ENCODE measurements at places on chromosomes 1 and 21.

DNA sequence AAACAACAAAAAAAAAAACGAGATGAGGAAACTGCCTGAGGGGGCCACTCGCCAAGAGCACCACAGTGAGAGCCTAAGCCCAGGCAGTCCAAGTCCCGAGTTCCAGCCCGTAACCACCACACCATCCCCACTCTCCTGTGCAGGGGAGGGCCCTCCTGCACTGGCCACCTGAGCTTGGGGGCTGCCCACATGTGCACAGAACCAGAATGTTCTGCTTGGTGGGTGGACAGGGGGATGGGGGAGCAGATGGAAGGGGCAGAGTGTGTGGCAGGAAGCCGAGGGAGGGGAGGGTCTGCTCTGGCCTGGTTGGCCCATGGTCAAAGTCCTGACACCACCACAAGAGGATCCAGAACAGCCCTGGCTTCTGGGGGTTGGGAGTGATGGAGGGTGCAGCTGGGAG is 17.6 kb downstream of the ADPRS start:
- no peak for DNase-seq

DNA sequence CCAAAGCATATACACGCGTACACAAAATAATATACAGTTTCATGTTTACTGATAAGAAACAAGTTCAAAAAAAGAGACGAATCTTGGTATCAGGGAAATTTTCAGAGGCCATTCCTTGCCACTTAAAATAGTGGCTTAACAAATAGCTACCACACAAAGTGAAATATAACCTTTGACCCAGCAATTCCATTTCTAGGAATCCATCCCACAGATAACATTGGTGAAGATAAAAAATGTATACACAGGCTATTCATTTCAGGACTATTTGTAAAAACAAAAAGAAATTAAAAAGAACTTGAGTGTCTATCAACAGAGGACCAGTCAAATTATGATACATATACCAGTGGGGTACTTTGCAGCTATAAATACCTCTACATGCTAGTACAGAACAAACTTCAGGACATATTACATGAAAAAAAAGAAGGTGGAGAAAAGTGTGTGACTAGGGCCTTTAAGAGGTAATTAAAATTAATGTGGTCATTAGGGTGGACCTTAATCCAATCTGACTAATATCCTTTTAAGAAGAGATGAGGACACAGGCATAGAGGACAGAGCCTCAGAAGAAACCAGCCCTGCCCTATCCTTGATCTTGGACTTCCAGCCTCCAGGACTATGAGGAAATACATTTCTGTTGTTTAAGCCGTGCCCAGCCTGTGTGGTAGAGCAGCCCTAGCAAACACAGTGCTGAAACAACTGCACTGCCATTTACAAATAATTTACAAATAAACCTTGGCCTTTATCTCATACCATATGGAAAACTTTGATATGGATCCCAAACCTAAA is 7.8 kb downstream of the UBE2G2 start:
- no peak for DNase-seq

DNA sequence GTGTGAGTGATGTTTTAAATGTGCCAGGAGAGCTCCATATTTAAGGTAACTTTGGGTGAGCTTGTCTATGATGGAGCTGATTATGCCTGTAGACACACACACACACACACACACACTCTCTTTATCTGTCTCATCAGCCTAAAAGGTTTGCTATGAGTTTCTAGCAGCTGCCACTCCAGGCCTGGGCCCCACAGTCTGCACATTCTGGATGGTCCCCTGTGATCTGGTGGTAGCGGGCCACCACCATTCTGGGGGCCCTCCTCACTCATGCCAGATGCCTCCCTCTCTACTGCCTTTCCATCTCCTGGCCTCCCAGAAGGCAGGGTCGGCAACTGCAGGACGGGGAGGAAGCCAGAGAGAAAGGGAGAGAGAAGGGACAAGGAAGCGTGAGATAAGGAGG is 129.2 kb upstream of the TNR start:
- DNase-seq = no peak

DNA sequence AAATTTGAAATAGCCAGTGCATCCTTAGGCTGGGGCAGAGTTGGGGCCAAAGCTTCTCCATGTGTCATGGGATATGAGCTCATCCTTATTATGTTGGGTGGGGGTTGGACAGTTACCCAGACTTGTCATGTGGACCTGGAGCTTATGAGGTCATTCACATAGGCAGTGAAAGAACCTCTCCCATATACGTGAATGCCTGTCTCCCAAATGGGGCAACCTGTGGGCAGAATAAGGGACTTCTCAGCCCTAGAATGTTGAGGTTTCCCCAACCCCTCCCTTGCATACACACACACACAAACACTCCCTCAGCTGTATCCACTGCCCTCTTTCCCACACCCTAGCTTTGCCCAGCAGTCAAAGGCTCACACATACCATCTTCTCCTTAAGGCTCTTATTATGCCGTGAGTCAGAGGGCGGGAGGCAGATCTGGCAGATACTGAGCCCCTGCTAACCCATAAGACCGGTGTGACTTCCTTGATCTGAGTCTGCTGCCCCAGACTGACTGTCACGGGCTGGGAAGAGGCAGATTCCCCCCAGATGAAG is 2.3 kb upstream of the IVL start:
- no peak for DNase-seq

- DNase-seq = peak; percentile 90
Measured at GRCh38 chr1:234975122-234975940, 153.3 kb downstream of the TOMM20 start.

DNA sequence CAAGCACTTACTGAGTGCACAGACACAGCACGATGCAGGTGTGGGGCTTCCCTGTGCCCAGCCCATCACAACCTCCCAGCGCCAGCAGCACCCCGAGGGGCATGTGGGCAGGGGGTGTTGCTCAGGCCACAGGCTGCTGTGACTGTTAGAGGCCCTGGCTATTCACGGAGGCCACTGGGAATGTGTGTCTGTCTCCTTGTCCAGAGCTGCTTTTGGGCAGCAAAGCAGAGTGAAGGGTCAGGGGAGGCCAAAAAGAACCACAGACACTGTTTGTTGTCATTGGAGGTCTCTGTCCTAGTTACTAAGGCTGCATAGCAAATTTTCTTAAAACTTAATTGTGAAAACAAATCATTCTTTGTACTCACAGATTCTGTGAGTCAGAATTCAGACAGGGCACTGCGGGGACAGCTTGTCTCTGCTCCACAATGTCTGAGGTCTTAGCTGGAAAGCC is 49.6 kb downstream of the TNFRSF8 start:
- no peak for DNase-seq

DNA sequence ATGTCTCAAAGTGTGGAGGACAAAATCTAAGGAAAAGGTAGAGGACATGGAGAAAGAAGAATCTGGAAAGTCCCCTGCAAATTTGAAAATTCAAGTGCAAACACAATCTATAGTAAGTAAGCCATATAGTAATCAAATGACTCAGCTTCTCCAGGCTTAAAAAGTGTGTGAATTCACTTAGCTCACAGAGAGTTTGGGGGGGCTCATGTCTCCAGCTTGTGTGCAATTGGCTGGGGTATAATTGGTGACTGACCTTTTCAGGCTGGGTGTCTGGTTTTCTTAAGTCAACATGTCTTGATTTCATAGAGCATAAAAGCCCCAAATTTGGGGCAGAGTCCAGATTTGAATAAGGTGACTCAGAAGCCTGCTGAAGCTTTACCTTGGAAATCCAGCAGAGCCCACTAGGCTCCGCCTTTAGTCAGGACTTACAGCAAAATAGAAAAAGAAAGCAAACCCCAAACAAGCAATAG is 8.6 kb downstream of the CLDN14 start:
- no peak for DNase-seq

- no peak for DNase-seq
Measured at GRCh38 chr21:45164124-45164511, 89.7 kb downstream of the ADARB1 start.

DNA sequence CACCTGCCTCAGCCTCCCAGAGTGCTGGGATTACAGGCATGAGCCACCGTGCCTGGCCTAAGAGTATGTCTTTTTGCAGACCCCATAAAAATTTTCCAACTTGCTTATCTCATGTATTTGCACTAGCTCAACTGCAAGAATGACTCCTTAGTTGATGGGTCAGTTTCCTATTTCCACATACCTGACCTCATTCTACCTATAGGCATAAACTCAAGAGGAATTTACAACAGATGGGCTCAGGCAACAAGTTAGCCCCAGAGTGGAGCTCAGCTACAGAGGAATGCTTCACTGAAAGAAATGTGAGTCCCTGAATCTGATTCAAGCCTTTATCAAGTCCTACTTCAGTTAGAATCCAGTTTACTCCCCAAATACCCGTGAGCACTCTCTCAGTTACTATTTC is 5.3 kb upstream of the SLC37A1 start:
- DNase-seq = no peak
